ENCODE measurements at places on chromosomes 12 and 14.

DNA sequence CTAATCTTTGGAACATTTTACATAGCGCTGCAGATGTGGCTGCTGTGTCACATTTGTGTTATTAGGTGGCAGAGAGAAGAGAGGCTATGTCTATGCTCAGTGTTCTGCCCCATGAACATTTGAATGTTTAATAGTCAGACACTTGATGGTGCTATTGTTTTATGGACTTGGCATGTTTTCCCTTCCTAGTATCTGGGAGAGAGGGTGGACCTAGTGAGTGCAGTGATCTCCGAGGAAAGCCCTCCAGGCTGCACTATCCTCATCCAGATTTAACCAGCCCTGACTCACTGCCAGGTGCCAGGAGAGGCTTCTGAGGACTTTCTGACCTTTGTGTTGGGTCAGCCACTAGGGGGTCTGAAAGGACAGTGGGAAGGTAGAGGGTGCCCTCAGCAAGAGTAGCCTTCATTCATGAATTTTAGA is 24.3 kb downstream of the ZFC3H1 start:
- DNase-seq, result no peak

GRCh38 chr12:120007272-120007671 is 18.2 kb downstream of the BICDL1 start:
- peak; percentile 66 for DNase-seq

- DNase-seq, result peak; percentile 47
Measured at GRCh38 chr14:78254911-78255461, 84.8 kb downstream of the NRXN3 start.

DNA sequence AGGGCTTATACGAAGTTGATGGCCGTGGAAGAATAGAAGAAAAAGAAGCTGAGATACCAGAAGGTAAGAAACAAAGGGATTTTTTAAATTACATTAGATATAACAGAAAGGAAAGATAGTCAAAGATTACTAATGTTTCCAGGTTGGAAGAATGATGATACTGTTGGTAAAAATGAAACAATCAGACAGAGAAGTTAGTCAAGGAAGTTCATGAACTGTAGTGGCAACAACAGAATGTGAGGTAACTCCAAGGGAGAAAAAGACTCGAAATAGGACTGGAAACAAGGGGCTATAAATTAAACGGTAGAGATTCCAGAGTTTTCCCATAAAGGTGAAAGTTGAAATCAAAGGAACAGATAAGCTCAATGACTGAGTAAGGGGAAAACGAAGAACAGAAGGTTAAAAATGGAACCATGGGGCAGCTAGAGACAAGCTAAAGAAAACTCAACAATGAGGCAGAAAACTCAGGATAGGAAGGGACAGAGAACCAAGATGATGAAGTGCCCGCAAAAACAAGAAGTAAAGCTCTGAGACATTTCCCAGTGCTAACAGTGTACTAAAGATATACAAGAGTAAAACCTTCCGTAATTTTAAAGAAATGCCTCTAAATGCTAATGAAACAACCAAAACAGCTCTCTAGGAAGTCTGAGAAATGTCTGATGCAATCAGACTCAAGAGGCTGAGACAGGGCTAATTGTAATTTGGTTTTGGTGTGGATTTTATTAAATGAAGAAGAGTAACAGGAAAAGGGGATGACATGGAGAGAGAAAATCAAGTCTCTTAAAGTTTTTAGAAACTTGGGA is 70.0 kb downstream of the PPP2R5E start:
- no peak for DNase-seq

GRCh38 chr12:70045036-70045435 is 198.2 kb upstream of the CNOT2 start:
- no peak for DNase-seq

- DNase-seq, result no peak
Measured at GRCh38 chr12:90816353-90817089, 138.5 kb downstream of the CCER1 start.

DNA sequence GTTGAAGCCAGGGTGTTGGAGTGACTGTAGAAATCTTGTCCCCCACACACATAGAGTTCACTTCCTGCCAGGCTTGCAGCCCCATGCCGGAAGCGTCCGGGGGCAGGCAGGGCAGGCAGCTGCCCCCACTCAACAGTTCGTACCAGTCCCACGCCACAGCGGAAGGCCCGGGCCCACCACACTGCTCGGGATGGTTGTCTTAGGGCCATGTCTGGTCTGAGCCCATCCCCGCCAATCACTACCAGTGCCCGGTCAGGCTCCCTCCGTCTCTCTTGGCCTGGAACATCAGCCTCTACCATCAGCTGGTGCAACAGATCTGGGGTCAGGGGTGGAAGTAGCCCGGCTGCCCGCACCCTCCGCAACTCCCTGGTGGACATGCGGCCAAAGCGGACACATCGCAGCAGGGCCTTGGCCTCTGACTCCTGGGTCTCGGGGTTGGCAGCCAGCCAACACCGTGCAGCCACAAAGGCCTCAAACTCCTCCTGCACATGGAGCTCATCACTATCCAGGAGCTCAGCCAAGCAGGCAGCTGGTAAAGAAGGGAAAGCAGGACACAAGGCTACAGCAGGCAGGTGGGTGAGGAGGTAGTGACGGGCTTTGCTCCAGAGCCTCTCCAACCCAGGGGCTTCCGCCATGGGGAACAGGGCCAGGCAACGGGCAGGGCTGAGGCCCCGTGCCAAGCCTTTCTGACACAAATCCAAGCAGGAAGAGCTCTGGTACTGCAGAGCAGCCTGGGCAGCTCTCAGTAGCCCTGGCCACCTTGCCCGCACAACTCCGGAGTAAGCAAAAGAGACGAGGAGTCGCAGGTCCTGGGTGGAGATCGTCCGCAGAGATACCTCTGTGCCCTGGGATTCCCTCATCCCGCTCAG is 5.9 kb downstream of the KLHL33 start:
- no peak for DNase-seq

- DNase-seq, result peak; percentile 35
Measured at GRCh38 chr14:65483647-65484046, 71.1 kb downstream of the FUT8 start.

- DNase-seq, result no peak
Measured at GRCh38 chr14:72679141-72679535, 214.8 kb downstream of the DPF3 start.

DNA sequence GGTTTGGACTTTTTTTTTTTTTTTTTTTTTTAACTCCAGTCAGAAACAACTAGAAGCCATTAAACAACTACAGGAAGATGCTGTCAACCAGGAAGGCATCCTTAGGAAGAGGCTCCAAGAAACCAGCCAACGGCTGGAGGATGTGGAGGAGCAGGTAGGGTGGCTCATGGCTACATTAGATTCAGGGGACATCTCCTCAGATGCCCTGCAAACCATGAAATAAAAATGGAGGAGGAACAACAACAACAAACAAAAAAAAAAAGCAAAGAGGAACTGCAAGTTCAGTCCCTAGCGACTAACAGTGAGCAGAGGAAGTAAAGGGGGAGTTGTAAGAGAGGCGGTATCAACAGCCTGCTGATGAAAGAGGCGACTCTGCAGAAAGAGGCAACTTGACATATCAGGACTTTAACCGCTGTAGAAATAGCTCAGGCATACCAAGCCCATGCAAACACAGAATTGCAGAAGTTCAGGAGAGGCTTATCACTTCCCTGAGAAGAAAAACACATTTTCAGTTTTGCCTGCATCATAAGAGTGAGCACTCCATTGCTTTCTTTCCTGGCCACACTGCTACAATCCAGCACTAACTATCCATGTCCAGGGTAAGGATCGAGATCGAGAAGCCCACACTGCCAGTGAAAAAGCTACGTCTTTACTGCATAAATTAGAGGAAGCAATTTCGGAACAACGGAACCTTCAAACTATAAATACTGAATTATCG is 103.5 kb upstream of the BCAT1 start:
- peak; percentile 77 for DNase-seq
